Caudate nucleus (tissue), 63 donors: ENCODE measurements at places on chromosomes 16 and 17.

GRCh38 chr16:51996516-51996915, 550.4 kb downstream of the TOX3 start:
- no peak for DNase-seq

GRCh38 chr17:82832411-82832810, 7.4 kb downstream of the ZNF750 start:
- no peak for DNase-seq

DNA sequence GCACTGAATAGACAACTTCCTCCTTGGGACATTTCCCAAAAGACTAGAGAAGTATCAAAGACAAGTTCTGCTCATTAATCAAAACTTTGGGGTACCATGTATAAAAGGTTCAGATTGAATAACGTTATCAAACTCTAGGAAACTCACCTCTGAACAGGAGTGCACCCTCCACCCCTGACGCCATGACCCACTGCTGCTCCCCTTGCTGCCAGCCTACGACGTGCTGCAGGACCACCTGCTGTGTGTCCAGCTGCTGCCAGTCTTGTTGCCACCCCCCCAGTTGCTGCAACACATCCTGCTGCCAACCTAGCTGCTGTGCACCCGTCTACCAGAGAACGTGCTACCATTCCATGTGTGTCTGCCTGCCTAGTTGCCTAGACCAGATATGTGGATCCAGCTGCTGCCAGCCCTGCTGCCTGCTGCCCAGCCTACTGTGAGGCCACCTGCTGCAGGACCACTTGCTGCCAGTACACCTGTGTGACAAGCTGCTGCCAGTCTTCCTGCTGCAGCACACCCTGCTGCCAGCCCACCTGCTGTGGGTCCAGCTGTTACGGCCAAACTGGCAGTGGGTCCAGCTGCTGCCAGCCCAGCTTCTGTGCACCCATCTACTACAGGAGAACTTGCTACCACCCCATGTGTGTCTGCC, 13.8 kb upstream of the KRTAP9-2 start:
- DNase-seq: no peak

DNA sequence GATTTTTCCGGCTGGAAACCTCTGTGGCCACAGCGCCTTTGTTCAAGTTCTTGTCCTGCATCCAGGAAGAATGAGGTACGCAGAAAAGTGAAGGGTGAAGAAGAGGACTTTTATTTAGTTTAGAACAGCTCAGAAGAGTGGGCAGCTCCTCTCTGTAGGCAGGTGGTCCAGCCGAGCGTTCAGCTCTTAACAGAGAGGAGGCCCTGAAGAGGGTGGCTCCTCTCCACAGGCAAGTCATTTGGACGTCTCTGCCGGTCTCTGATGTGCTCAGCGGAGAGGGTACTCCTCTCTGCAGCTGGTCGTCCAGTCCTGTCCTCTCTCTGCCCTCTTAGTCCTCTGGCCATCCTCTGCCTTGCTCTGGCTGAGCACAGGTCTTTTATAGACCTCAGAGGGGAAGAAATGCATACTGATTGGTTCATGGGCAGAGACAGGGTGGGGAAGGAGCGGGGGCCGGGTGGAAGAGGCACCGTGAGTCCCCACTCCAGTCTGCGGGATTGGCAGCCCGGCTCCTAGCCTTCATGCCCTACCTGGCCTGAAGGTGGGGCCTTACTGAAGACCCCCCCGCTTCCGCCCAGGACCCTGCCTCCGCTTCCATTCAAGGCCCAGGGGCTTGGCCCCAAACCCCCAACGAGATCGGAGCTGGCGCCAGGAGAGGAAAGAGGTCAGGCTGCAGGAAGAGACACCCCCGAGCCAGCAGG, 70.0 kb upstream of the NKD1 start:
- DNase-seq: no peak

DNA sequence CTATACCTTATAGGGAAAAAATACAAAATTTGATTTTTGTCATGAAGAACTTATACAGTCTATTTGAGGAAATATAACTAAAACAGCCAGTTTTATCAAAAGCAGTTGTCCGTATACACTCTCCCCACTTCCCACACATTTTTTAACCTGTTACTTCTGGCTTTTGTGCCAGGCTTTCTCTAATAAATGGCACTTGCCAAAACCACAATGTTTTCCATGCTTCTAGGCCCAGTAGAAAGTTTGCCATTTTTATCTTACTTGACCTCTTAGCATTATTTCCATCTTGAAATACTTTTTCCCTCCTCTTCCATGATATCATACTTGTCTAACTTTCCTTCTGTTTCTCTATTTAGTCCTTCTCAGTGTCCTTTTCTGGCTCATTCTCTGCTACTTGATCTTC, 38.8 kb downstream of the EFCAB5 start:
- DNase-seq: no peak

DNA sequence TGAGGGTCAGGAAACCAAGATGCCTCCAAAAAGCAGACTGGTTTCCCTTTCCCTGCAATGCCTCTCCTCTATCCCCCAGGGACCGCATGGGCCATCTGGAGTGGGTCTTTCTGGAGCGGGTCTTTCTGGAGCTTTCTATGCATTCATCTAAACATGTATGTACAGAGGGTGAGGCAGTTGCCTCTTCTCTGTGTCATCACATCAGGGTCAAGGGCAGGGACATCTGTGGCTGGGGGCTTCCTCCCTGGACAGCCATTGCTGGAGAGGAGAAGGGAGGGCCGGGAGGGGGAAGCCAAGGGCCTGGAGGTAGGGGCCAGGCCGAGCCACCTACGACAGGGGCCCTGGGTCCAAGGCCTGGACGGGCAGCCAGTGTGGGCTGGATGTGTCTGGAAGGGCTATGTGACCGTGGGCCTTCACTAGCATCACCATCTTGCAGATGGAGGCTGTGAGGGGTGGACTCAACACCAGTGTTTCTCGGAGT, 840 bp downstream of the ADCY7 start:
- no peak for DNase-seq

GRCh38 chr16:31386157-31386984, 6.8 kb upstream of the ITGAD start:
- DNase-seq: peak; percentile 36

- no peak for DNase-seq
These were observed 9.3 kb downstream of the ARRB2 start for GRCh38 chr17:4719684-4720221.

GRCh38 chr17:78250891-78251772, 19.7 kb downstream of the TMEM235 start:
- DNase-seq: peak; percentile 71

GRCh38 chr16:26087091-26087490, 395.3 kb downstream of the HS3ST4 start:
- no peak for DNase-seq

DNA sequence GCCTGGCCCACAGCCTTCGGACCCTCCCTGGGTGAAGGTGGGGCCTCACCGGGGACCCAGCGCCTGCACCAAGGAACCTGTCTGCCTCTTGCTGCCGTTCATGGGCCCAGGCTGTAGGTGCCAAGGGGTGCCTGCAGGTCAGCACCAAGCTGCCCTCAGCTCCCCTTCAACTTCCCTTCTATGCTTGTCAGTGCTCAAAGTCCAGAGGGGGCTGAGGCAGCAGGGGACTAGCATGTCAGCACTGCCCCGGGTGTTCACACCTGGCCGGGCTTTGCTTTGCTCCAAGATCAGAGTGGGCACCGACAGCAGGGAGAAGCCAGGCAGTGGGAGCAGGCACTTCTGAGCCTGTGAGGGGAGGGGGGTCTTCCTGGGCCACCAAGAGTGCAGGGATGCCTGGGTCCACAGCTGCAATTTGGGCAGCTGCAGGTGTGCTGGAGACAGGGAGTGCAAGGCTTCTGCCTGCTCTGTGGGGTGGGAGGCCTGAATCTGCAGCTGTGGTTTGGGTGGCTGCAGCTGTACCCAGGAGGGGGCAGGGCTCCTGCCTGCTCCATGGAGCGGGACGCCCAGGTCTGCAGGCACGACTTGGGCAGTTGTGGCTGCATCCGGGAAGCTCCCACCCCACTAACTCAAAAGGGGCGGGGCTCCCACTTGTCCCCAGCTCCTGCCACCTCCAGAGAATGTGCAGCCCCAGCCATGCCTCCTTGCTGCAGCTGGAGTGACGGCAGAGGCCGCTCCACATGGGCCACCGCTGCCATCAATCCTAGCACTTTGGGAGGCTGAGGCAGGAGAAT, 27.6 kb upstream of the PRM1 start:
- no peak for DNase-seq

DNA sequence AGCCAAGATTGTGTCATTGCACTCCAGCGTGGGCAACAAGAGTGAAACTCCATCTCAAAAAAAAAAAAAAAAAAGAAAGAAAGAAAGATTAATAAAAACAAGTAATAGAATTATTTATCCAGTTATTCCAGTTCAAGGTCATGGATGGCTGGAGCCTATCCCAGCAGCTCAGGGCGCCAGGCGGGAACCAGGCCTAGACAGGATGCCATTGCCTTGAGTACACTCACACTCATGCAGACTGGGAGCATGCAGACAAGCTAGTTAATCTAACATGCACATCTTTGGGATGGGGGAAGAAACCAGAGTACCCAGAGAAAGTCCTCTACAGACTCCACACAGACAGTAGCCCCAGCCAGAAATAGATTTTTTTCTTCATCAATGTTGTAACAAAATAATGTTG, 17.9 kb downstream of the PDP2 start:
- DNase-seq: no peak

DNA sequence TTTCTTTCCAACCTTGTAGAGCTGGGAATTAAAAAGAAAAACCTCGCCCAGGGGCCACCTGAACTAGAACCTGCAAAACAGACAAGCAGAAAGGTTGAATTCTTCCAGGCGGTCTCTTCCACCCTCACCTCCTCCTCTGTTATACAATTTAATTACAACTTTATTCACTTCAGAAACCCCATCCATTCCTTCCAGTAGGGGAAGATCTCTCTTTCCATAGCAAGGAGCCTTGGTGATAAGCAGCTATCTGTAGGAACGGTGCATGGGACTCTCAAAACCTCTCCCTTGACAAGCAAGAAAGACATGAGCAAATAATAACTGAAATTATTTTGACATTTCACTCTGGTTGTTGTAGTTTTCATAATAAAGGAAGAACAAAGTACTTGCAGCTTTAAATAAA, 176.0 kb downstream of the RBFOX1 start:
- DNase-seq: no peak

- no peak for DNase-seq
These were observed 29.7 kb downstream of the BRIP1 start for GRCh38 chr17:61833536-61834193.

- no peak for DNase-seq
These were observed 479.9 kb upstream of the RBFOX1 start for GRCh38 chr16:6852643-6853225.

DNA sequence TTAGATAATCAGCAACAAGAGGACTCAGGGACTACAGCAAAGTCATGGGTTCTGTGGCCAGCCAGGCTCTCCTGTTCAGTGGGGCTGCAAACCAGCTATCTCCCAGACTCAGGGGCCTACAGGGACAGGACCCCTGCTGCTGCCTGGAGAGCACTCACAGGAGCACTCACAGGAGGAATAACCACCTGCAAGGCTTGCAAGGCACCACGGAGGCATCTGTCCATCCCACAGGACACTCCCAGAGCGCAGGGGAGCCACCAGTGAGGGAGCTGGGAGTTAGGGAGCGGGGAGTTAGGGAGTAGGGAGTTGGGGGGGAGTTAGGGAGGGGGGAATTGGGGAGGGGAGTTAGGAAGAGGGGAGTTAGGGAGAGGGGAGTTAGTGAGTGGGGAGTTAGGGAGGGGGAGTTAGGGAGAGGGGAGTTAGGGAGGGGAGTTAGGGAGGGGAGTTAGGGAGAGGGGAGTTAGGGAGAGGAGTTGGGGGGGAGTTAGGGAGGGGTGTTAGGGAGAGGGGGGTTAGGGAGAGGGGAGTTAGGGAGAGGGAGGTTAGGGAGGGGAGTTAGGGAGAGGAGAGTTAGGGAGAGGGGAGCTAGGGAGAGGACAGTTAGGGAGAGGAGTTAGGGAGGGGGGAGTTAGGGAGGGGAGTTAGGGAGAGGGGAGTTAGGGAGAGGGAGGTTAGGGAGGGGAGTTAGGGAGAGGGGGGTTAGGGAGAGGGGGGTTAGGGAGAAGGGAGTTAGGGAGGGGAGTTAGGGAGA, 5.7 kb downstream of the CANT1 start:
- DNase-seq: no peak

DNA sequence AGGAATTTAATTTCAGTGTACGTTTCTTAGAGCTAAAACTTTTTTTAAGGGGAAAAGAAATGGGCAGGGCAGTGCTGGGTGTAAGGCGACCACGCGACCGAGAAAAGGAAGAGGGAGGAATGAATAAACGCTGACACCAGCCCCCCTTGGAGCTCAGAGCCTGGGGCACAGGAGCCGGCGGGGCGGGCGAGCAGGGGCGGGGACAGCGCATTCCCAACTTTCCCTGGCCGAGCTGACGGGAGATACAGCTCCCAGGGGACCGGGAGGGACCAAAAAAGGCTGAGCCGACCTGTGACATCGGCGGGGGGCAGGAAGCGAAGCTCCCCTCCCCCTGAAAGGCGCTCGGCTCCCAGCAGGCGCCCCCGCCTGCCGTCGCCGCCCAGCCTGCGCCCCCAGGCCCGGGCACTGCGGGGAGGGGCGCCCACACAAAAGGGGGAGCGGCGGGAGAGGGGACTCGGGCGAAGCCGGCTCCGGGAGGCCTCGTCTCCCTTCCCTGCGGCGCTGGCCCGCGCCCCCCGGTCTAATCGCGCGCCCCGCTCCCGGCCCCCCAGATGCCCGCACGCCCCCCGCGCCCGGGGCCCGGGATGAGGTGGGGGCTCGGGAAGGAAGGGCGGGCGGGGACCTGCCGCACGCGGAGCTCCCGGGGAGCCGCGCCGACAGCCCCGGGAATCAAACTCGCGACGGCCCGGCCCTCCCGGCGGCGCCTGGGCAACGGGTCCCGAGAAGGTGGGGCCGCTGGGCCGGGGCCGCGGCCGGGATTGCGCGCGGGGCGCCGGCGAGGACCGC, 622 bp downstream of the CUEDC1 start:
- DNase-seq: peak; percentile 40

GRCh38 chr17:9206741-9207332, 185.5 kb downstream of the NTN1 start:
- no peak for DNase-seq

- no peak for DNase-seq
These were observed 21.0 kb downstream of the PDIA2 start for GRCh38 chr16:303760-304505.

DNA sequence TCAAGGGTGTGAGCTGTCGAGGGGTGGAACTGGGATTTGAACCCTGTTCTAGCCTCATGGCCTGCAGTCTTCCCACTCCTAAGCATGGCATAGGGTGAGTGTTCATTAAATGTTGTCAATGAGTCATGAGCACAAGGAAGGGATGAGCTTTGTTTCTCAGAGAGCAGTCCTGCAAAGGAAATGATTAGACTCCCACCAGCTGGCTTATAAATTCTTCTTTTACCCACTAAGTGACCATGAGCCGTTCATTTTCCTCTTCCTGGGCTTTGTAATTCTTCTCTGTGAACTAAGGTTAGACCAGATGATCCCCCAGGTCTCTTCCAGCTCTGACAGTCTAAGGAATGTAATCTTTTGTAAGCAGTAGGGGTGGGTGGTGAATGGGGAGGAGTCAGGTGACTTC, 47.9 kb upstream of the HNF1B start:
- no peak for DNase-seq

DNA sequence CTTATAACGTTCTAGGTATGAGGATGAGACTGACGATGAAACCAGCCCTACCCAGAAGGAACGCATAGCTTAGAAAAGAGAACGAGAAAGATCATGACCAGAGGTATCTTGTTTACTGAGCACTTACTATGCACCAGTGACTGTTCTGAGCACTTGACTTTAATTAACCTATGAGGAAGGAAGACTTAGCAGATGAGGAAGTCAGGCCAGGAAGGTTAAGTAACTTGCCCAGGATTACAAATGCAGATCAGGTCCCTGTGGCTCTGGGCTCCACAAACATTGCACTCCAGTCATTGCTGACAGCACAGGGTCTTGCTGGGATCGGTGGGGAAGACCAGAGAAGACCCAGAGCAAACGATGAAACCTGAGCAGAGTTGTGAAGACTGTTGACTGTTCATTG, 7.1 kb downstream of the KRT13 start:
- DNase-seq: no peak

GRCh38 chr17:63542942-63543821, 7.1 kb upstream of the DCAF7 start:
- DNase-seq: no peak
